ENCODE measurements at places on chromosomes 4 and X.

DNA sequence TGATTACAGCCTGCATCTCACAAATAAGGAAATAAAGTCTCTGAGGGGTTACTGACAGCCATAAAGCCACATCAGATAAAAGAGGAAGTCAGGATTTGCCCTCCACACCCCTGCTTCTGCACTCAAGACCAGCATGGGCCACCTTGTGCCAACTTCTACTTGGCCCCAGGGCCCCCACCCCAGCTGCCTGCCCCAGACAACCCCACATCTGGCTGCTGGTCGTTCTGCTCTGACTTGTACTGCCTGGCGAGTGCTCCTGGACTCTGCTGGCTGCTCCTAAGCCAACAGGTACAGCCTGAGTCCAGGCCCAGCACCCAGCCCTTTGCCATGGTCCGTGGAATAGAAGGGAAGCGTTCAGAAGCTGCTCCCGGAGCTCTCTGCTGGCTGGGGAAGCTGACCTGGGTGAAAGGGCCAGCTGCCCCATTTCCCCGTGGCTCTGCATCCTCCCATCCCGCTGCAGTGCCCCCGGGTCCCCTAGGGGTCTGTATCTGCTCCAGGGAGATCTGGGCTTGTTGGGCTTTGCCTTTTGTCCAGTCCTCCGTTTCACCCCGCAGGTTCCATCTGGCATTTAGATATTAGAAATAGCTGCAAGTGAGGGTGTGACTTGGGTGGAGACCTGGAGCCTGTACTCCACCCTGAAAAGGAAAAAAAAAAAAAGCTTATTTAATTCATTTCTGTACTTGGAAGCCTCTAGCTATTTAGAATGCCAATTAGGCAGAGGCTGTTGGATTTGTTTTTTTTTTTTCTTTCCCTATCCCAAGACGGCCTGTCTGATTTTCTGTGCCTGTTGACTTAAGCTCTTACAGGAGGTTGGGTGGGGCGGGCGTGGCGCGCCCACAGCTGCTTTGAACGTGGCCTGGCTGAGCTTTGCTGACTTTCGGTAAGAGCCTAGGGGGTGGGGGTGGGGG is 194.7 kb downstream of the PTTG2 start:
- peak; percentile 4 for DNase-seq

- no peak for DNase-seq
These were observed 32.4 kb downstream of the PPM1K start for GRCh38 chr4:88251924-88252323.

DNA sequence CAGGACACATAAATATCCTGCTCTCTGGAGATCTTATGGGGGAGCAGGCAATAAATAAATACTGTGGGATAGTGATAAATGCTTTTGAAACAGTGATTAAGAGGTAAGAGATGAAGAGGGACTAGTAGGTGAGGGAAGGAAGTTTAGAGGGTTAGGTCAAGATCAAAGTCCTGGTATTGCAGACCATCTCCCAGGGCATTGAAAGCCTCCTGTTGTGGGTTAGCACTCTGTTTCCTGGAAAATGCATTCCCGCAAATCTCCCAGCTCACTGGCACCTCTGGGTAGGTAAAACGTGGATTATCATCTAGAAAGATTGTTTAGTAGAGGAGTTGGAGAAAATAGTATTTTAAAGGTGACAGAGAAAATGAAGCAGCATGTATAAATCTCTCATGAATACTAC is 2.2 kb downstream of the SNX25 start:
- DNase-seq, result no peak

GRCh38 chr4:8198206-8198905 is 734 bp upstream of the SH3TC1 start:
- DNase-seq, result no peak

DNA sequence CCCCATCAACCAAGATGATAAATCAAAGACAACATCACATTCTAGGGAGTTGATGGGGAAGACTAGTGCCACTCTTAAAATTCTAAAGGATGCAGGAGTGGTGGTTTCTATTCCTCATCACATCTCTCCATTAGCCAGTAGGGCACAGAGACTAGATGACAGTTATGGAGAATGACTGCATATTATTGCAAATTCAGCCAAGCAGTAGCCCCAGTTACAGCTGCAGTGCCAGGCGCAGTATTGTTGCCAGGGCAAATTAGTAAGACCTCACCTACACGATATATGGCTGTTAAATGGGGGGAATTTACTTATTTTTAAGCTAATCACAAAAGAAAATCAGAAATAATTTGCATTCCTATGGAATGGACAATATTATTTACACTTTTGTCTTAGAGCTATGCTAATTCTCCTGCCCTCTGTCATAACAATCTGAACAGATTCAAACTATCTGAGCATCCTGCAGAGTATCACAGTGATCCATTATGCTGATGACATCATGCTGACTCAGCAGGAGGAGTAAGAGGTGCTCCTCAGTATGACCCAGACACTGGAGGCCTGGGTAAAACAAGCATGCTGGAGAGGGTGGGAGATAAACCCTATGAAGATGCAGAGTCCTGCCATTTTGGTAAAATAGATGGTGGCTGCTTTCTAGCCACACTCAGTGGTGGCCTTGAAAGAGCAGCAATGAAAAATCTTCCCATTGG is 24.7 kb downstream of the ETNPPL start:
- no peak for DNase-seq

- no peak for DNase-seq
These were observed 132.2 kb downstream of the STIM2 start for GRCh38 chr4:26992657-26993361.

Data from NCI-H187 treated with DMSO at 0.1 percent for 48 hours (cell line).